Natural killer cell treated with Interleukin-12 subunit alpha and Interleukin-12 subunit beta and Interleukin-15 and Interleukin-18, amount 100 ng/mL, for 72 hours (primary cell): ENCODE measurements at places on chromosomes 12 and 14. TPM values are rescaled to one million over a fixed set of nuclear protein-coding genes. Genes with fewer than 3 reads are reported as not detected.

DNA sequence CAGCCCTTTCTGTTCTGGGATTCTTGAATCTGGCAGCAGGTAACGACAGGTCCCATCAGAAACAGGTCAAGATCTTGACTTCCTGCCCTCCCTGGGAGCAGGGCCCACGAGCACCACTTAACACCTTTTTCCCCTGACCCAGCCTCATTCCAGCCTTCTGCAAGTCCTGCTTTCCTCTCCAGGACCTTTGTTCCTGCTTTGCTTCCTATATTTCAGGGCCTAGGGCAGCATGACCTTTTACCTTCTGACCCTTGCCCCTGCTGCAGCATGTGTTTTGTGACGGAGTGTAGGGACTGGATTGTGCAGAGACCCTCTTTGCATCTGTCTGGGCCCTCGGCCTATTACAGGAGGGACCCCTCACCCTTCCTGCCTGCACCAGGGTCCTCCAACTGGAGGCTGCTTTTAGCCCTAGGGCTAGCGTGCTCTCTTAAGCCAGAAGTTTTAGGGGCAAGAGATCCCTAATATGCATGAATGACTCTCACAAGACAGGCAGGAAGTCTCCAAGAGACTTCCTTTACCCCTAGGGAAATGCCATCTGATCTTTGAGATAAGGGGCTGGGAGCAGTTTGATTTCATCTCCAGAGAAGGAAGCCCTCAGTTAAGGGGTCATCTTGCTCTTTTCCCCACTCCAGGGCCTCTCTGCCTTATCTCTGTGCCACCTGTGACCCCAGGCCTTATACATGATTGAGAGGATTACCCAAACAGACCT is 209.4 kb upstream of the BCL2L14 start:
- peaks cover 4% of the 10 kb centered on the region for H3K4me1 ChIP-seq
- H3K27ac ChIP-seq, result no peak overlapping the region
- H3K36me3 ChIP-seq, result peaks cover 22% of the 10 kb centered on the region

Gene ESPL1
- 35.2 TPM for total RNA-seq

- DNase-seq, result no peak
- no peak overlapping the region for H3K4me3 ChIP-seq
- no peak overlapping the region for H3K27ac ChIP-seq
- H3K4me1 ChIP-seq, result peaks cover 5% of the 10 kb centered on the region
- peaks cover 5% of the 10 kb centered on the region for H3K27me3 ChIP-seq
These were observed 1.9 kb downstream of the FAM186A start for GRCh38 chr12:50394469-50395029.

DNA sequence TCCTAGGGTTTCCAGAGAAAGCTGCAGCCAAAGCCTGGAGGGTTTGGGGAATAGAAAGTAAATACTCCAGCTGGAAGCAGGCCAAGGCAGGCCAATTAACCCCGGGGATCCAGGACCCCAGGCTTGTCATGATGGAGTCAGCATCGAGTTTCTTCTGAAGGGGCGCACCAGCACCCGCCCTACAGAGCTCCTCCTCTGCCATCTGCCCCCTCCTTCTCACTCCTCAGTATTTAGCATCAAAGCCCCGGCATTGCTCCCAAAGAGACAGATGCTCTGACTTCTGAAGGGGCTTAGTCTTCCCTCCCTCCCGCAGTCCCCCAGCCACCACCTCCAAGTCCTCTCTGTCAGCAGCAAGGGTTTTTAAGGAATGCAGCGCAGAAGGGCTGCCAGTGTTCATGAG is 285.1 kb upstream of the NOS1 start:
- no peak overlapping the region for H3K27ac ChIP-seq
- H3K4me3 ChIP-seq, result no peak overlapping the region
- no peaks in the 10 kb centered on the region for H3K4me1 ChIP-seq
- H3K36me3 ChIP-seq, result no peaks in the 10 kb centered on the region
- DNase-seq, result no peak

Gene MMP14
- total RNA-seq, result 3.7 TPM

Gene IL22
- total RNA-seq, result 1.0 TPM

DNA sequence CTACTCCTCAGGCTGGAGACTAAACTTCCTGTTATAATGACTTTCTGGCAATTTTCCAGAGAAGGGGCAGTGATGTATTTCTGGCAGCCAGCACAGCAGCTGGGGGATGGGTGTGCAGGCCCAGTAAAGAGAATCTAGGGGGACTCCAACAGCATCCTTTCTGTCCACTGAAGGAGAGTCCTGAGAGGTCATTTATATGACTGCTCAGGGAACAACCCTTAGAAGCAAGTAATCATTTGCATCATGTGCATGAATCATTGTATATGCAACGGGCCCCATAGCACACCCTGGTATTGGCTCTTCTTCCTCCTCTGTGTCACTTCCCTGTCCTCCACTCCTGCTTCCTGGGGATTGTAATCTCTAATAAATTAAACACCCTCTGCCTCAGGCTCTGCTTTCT is 493.8 kb downstream of the RPS29 start:
- H3K4me1 ChIP-seq, result no peaks in the 10 kb centered on the region
- H3K36me3 ChIP-seq, result no peaks in the 10 kb centered on the region
- H3K27me3 ChIP-seq, result no peaks in the 10 kb centered on the region
- no peak overlapping the region for H3K27ac ChIP-seq
- no peak overlapping the region for H3K4me3 ChIP-seq

DNA sequence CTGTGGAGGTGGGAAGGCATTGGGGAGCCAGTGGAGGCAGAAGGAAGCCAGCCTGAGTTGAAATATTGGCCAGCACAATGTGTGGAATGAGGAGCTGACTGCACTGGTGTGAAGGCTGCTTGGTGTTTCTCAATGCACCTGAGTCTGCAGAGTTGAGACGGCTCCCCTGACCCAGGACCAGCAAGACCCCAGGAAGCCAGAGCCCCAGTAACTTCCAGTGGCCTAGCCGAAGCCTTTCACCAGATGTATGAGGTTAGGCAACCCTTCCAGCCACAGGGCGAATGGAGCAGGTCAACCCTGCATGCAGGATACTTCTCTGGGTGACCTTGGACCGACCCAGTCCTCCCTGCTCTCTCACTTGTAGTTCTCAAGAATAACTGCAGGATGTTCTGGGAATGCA is 12.9 kb upstream of the KRT73 start:
- H3K27ac ChIP-seq, result peak overlapping the region; percentile 62
- DNase-seq, result no peak
- H3K4me1 ChIP-seq, result peaks cover 49% of the 10 kb centered on the region
- no peaks in the 10 kb centered on the region for H3K36me3 ChIP-seq

DNA sequence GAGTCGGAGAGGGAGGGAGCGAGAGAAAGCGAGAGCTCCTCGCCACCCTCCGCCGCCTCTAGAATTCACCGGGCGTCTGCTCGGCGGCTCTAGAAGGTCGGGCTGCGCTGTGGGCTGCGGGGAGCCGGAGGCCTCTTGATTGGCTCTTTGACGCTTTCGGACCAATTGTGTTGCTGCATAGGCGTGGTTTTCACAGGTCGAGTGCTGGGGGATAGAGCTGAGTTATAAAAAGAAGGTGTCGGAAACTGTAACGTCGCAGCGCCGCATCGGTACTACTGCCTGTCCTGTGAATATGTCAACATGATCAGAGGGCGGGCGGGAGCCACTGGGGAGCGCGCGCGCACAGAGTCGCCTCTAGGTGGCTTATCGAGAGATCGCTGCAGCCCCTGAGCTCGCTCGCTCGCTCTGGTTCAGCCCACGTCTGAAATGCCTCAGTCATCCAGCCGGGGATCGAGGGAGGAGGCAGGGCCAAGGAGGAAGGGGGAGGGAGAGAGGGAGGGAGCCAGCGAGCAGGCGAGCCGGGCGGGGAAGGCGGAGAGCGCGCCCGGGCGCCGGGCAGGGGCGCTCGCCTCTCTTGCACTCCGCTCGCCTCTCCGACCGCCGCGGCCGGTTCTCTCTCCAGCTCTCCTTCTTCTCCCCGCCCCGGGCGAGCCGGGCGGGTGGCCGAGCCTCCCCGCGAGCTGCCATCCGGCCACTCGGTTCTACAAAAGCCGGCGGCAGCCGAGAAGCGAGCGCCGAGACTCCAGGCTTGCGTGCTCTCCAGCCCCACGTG is at the start of gene TBX3:
Gene TBX3, minus strand, starts transcription at position 78 of the 772 bp plus-strand sequence. CDS start 975 bp downstream, outside the sequence.
- DNase-seq, result no peak
- peaks cover 61% of the 10 kb centered on the region for H3K27me3 ChIP-seq
- no peak within 1 kb of the TSS for H3K27ac ChIP-seq
- H3K4me1 ChIP-seq, result peaks cover 18% of the 10 kb centered on the region
- peaks cover 4% of the 10 kb centered on the region for H3K36me3 ChIP-seq
- H3K4me3 ChIP-seq, result peak within 1 kb of the TSS; percentile 82

- no peaks in the 10 kb centered on the region for H3K27me3 ChIP-seq
- no peaks in the 10 kb centered on the region for H3K36me3 ChIP-seq
- peaks cover 17% of the 10 kb centered on the region for H3K4me1 ChIP-seq
- DNase-seq, result no peak
- no peak overlapping the region for H3K27ac ChIP-seq
These were observed 67.8 kb upstream of the LTA4H start for GRCh38 chr12:96103067-96103644.

- no peak for DNase-seq
- H3K27me3 ChIP-seq, result no peaks in the 10 kb centered on the region
- H3K27ac ChIP-seq, result peak overlapping the region; percentile 57
- H3K4me1 ChIP-seq, result peaks cover 26% of the 10 kb centered on the region
- H3K4me3 ChIP-seq, result no peak overlapping the region
These were observed 163.6 kb upstream of the DYRK2 start for GRCh38 chr12:67484791-67485480.

GRCh38 chr12:38707648-38708047 is 197.7 kb downstream of the CPNE8 start:
- no peak for DNase-seq
- H3K4me1 ChIP-seq, result no peaks in the 10 kb centered on the region
- H3K36me3 ChIP-seq, result no peaks in the 10 kb centered on the region
- H3K27ac ChIP-seq, result no peak overlapping the region

DNA sequence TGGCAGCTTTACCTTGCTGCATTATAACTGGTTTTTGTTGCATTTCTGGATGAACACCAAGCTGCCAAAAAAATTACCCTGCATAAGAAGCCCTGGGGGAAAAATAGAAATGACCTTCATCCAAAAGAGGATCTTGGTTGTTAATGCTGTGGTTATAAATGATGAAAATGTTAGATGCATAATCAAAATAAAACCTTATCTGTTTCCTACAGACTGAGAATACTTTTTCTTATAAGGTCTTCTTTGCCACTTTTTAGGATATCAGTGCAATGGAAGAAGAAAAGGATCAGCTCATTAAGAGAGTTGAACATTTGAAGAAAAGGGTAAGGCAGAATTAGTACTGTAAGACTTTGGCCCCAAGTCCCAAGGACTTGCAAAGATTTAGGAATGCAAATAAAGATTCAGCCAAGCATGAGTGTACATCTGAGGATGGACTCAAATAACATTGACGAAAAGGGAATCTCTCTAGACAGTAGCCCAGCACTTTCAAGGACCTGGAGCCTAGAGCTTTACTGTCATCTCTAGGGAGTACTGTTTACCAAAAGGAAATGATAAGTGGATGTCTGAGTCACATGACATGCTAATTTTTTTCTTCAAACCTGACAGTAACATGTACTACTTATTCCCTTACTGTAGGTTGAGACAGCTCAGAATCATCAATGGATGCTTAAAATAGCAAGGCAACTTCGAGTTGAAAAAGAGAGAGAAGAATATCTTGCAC is 10.7 kb downstream of the IFT81 start:
- H3K4me3 ChIP-seq, result no peak overlapping the region
- H3K36me3 ChIP-seq, result no peaks in the 10 kb centered on the region
- no peak overlapping the region for H3K27ac ChIP-seq
- no peak for DNase-seq
- no peaks in the 10 kb centered on the region for H3K27me3 ChIP-seq

Gene SSTR1
- not detected for total RNA-seq

Gene CEBPE
- not detected for total RNA-seq

DNA sequence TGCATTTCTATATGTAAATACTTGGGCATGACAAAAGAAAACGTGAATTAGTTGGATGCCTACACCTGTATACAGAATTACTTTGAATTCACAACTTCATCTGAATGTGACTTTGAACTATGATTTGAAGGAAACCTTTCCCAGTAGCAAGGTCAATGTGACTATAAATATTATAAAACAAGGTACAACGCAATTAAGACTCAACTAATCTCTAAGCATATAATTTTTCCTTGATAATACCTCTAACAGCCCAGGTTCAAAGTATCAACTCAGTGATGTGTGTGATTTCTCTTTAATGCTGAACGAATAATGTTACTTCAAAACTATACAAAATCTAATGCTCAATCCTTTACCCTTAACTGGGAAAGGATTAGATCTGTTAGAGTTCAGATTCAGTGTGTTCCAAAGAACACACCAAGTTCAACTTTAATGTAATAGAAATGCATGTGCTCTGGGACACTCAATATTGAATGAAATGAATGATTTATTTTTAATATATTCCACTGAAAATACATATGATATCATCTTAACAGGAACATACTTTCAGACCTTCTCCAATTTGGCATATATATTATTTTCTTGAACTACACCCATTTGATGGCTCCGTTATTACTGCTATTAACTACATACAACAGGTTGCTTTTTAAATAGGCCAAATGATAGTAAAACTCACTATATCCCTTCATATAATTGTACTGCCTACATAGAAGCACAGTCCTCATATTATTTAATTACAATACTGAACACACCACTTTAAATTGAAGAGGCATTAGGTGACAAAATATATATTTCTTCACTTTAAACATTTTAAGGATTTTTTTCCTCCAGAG is 40.1 kb upstream of the MTERF2 start:
- DNase-seq, result no peak
- H3K4me3 ChIP-seq, result peak overlapping the region; percentile 72
- no peaks in the 10 kb centered on the region for H3K36me3 ChIP-seq
- H3K27me3 ChIP-seq, result no peaks in the 10 kb centered on the region
- H3K27ac ChIP-seq, result peak overlapping the region; percentile 99

DNA sequence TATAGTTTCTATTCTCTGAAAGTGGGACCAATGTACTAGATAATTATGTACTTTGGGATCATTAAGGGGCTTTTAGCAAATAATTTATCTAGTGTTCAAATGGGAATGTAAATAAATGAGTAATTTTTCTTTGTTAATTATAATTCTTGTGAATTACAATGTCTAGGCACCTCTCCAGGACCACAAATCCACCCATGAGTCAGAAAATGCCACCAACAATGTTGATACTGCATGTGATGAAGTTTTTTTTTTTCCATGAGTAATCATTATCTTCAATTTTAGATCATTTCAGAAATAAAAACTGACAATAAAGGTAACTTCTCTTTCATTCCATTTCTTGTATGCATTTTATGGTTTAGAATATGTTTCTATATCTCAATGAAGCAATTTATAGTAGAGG is 470.3 kb downstream of the VRK1 start:
- H3K36me3 ChIP-seq, result no peaks in the 10 kb centered on the region
- no peak overlapping the region for H3K4me3 ChIP-seq
- no peaks in the 10 kb centered on the region for H3K4me1 ChIP-seq

DNA sequence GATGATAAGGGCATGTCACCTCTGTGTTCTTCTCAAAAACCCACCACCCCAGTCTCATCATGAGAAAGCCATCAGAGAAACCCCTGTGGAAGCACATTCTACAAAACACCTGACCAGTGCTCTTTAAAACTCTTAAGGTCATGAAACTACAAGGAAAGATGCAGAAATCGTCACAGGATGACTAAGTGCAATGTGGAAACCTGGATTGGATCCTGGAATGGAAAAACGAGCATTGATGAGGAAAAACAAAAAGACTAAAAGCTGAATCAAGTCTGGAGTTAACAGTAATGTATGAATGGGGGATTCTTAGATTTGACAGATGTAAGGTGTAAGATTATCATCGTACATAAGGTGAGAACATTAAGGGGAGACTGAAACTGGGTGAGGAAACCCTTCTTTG is 211.0 kb downstream of the TBX5 start:
- H3K36me3 ChIP-seq, result no peaks in the 10 kb centered on the region
- no peaks in the 10 kb centered on the region for H3K27me3 ChIP-seq
- DNase-seq, result no peak
- no peak overlapping the region for H3K4me3 ChIP-seq
- H3K27ac ChIP-seq, result no peak overlapping the region
- H3K4me1 ChIP-seq, result no peaks in the 10 kb centered on the region
